ENCODE measurements at places on chromosomes 3 and 15.

DNA sequence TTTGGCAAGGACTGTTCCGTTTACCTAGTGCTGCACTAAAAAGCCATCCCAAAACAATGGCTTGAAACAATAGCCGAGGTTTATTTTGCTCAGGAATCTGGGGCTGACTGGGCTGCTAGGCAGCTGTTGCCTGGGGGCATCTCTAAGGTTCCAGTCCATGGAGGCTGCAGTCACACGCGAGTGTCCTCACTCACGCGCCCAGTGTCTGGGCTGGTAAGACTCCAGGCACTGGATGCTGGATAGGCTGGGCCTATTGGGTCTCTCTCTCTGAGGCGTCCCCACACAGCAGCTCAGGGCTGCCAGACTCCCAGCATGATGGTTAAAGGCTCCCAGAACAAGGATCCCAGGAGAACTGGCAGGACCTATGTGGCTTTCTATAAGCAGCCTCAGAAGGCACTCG, 34.2 kb downstream of the ALS2CL start:
- DNase-seq: no peak

DNA sequence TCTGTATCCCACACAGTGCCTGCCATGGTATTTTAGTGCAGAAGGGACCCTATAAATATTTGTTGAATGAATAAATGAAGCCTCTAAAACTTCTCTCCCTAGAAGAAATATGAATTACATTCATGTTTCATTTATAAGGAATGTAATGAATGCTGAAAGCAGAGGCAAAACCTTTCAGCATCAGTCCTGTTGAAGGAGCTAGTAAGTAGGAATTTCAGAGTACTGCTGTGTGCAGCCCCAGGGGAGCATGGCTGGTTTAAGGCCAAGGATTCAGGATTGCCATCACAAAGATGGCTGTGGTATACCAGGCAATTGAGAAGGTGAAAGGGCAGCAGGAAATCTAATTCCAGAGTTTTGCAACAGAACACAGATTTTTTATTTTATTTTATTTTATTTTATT, 1131.4 kb downstream of the IGSF11 start:
- DNase-seq: no peak

DNA sequence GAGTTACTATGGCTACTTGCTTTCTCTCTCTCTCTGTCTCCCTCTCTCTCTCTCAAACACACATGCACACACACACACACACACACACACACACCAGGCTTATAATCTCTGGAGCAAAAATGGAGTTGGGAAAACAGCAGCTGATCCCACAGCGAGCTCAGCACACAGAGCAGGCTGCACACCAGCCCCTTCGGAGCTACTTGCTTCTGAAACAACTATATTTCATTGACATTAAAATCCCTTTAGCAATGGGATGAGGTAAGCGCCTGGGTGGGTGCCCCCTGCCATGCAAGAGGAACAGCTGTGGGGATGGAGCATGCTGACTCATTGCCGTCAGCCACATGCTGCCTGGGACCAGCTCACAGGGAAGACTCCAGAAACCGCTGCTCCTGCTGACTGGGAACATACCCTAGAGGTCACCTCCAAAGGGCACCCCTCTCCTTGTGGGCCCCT, 45.7 kb downstream of the B3GNT5 start:
- no peak for DNase-seq

- DNase-seq: no peak
Measured at GRCh38 chr3:126977821-126978220, 5.1 kb upstream of the PLXNA1 start.

- DNase-seq: no peak
Measured at GRCh38 chr3:160402221-160403027, 3.0 kb downstream of the SMC4 start.

DNA sequence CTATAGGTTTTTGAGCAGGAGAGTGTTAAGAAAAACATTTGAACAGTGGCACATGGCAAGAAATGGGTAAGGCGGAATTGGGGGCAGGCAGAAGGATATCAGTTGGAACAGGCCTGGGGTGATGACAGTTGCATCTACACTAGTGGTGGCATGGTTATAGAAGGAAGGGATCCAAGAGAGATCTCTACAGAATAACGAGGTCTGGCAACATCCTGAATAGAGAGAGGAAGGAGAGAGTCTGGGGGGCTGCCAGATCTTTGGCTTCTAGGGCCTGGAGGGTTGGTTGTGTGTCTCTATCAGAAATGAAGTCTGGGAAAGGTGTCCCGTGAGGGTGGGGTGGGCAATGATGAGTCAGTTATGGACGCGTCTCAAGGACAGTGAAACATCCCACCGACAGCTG, 26.3 kb downstream of the FSTL1 start:
- DNase-seq: no peak
